ENCODE measurements at places on chromosomes 7 and 10.
A peak's percentile ranks its signal among the peaks of the same experiment; 100 is the strongest.

DNA sequence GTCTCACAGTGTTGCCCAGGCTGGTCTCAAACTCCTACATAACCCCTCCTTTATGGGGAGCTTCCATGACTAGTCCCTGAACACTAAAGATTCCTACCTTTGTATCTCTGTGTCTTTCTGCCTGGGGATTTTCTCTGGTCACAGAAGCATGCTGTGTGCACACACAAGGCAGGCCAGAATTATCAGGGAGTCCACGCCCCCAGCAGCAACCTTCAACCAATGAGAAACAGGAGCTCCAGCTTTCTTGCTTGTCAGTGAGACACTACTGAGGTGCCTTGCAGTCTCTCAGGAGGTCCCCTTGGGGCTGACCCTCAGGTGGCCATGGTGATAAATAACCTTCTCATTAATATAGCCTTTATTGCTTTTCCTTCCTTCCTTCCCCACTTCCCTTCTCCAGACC lies 45.1 kb upstream of the AUTS2 start:
- DNase-seq, result no peak

GRCh38 chr7:120334475-120334874 lies 61.5 kb downstream of the KCND2 start:
- DNase-seq, result no peak

DNA sequence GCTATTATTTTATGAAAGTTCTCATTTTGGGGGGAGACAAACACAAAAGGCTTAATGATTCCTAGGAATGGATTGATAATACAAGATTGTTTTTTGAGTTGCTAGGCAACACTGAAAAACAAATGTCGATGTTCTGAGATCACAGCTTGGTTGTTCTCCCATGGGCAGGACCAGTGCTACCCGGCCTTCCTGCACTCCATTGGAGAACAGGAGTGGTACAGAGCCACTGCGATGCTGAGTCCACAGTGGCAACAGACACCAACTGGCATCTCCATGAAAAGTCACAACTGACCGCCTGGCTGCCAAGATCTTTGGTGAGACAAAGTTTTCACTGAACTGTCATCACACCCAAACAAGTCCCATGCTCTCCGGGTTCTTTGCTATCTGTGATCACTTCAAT lies 68.9 kb upstream of the NMT2 start:
- DNase-seq, result no peak

DNA sequence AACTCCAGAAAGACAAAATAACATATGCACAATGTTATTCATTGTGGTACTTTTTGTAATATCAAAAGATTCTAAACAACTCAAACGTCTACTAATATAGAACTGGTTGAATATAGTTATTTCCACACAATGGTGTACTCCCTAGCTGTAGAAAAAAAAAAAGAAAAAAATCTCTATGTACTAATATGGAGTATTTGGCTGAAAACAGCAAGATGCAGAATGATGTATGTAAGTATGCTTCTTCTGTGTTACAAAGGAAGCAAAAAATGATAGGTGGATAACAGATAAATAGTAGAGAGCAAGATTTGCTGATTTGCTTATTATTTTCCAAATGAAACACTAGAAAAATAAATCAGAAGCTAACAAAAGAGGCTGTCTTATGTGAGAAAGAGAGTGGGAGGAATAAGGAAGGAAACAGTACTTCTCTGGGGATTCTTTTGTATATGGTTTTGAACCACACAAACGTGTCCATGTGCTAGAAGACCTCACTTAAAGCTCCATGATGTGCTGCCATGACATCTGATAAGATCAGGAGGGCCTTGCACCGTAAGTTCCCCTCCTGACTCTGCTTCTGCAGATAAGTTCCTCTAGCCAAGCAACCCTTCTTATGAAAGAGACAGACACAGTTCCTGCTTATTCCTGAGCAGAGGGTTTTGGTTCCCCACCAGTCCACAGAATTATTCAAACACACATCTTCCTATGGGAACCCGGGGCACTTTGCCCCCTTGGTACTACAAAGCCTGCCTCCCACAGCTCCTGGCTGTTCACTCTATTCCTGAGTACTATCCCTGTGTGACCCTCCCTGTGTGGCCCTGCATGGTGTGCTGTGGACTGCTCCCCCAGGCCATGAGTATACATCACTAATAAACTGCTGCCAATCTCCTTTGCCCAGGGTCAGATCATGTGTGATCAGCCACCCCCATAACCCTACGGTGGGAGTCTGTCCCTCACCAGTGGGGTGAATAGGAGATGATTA lies 159.1 kb downstream of the CCDC71L start:
- no peak for DNase-seq

GRCh38 chr10:80429521-80429973 lies 21.2 kb downstream of the PRXL2A start:
- peak; percentile 85 for DNase-seq

- no peak for DNase-seq
Measured at GRCh38 chr10:49379596-49380410, 16.1 kb downstream of the DRGX start.

DNA sequence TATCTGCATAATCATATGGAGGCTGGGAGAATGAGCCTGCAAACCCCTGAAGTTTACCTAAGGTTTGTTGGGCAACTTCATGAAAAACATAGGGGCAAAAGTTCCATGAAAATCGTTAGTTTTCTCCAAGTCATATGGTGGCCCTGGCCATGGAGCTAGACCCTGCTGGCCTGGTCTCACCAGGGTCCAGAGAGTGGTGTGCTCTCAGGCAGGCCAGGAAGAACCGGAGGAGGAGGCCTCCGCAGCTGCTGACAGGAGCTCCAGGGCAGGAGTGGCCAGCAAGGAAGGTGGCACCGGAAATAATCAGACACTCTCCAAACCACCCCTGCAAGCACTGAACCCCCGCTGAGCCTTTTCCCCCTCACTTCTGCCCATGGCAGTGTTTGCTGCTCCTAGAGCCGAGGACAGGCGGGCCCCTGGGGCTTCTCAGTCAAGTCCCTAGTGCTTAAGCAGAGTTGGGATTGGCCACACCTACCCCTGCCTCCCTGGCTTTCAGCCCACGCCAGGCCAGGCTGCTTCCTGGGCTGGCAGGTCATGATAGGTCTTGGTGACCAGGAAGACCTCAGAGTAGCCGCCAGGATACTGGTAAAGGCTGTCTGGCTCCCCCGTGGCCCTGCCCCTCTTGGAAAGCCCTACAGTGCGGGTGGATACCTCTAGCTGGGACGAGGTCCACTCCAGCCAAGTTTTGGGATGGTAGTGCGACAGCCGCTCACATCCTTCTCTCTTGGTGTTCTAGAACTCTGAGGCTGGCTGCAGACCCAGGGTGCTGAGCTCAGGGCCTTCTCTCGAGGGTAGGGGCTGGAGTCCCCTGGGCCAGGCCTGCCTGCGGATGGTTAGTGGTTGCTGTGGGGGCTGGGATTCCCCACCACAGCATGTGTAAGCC lies 242.8 kb downstream of the MGMT start:
- no peak for DNase-seq

- DNase-seq, result no peak
Measured at GRCh38 chr10:78800006-78800405, 268.8 kb upstream of the ZMIZ1 start.

DNA sequence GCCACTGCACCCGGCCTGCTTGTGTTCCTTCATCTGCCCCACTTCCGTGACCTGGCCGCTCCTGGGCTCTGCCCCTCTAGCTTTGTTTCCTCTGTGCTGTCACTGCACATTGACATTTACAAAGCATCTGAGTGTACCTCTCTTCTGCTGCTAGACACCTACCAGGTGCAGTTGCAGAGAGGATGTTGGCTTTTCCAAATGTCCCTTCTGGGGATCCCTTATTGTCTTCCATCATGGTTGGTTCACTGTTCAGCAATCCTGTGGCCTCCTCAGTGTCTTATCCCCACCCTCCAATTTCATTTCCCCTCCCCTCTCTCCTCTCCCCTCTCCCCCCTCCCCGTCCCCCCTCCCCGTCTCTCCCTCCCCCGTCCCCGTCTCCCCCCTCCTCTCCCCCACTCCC lies 13.8 kb downstream of the VWA2 start:
- no peak for DNase-seq

GRCh38 chr7:294440-295154 lies 4.6 kb downstream of the FOXL3 start:
- DNase-seq, result no peak

- no peak for DNase-seq
Measured at GRCh38 chr10:5047912-5048628, 44.4 kb upstream of the AKR1C2 start.

GRCh38 chr7:11078247-11078834 lies 104.7 kb downstream of the PHF14 start:
- no peak for DNase-seq

GRCh38 chr10:45280113-45280760 lies 35.2 kb downstream of the OR13A1 start:
- no peak for DNase-seq

DNA sequence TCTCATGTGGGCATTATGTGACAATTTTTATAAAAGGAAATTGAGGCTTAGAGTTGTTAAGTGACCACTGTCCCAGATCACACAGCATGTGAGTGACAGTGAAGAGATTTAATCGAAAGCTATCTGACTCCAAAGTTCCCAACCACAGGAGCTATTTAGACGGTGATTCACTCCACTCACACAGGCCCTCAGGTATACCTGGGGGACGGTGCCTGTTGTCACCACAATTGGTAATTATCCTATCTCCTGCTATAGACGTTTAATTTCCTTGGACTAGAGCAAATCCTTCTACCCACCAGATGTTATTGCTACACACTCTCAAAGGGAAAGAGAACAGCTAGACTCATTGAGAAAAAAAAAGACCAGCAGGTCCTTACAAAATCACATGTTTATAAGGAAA lies 145.5 kb downstream of the KLF6 start:
- DNase-seq, result peak; percentile 27

DNA sequence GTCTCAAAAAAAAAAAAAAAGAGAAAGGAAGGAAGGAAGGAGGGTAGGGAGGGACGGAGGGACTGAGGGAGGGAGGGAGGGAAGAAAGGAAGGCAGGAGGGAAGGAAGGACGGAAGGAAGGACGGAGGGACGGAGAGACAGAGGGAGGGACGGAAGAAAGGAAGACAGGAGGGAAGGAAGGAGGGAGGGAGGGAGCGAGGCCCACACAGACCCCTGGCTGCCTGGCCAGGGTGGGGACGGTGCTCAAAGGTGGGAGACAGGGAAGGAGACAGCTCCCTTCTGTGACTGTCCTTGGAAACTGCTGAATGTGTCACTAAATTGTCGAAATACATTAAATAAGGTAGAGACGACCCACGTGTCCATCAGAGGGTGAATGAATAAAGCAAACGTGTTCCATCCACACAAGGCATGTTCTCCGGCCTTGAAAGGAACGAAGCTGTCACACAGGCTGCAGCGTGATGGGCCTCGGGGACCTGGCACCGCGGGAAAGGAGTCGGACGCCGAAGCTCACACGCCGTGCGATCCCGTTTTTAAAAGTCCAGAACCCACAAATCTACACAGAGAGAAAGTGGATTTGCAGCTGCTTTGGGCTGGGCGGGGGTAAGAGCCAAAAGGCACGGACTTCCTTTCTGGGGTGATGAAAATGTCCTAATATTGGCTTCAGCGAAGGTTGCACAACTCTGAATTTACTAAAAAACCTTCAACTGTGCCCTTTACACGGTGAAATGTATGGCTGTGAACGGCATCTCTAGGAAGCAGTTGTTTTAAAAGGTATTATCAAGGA lies 23.3 kb downstream of the ADAP1 start:
- DNase-seq, result no peak

DNA sequence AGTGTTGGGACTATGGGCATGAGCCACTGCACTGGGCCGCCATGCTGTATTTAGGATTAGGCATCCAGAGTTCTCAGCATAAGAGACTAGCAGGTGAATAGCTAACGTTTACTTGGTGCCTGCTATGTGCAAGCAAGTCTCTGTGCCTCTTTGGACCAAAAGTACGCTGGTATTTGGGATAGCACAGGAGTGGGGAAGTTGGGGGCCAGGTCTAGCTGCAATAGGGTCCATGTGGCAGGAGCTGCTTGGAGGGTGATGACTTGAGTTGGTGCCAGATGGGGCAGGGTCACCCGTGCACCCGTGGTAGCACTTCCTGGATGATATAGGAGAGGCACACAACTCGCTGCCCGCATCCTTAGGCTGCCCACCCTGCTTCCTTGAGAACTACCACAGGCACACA lies 22.4 kb downstream of the NACAD start:
- DNase-seq, result no peak

GRCh38 chr7:114008696-114009095 lies 89.9 kb upstream of the PPP1R3A start:
- no peak for DNase-seq

GRCh38 chr7:111662386-111662785 lies 100.1 kb upstream of the IMMP2L start:
- no peak for DNase-seq

GRCh38 chr10:53697038-53697437 lies 924.5 kb upstream of the MBL2 start:
- DNase-seq, result no peak

DNA sequence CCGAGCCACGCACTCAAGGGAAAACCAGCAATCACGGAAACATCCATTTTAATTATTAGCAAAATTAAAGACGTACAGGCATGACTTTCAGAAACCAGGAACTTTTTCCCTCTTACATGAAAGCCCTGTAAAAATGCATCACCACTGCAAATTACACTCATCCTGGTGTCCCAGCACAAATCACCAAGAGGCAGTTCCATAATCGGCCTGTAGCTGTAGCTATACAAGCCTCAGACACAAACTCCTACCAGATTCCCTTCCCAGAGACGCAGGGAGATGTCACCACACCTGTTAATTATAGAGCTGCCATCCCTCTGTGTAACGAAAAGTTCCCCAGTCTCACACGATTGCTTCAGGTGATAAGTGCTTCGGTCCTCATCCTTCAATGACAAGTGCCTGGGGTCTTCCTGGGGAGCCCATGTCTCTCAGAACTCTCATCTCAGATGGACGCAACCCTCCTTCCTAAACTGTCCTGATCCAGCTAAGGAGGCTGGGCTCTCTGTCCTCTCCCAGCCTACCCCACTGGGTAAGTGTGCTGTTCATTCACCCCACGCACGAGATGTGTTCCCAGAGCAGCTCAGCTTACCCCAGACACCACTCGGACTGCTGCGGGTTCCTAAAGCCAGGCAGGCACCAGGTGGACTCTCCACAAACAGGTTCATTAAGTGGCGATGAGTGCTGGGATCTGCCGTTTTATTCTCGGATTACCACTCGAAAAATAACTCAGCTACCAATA lies 5.9 kb downstream of the FGFR2 start:
- DNase-seq, result no peak

GRCh38 chr7:141369422-141369821 lies 181.8 kb upstream of the AGK start:
- DNase-seq, result no peak

- no peak for DNase-seq
Measured at GRCh38 chr10:8321990-8322389, 267.5 kb downstream of the GATA3 start.

- no peak for DNase-seq
Measured at GRCh38 chr7:93890464-93891068, at the start of gene TFPI2. Gene TFPI2 (minus strand): TSS chr7:93890753. CDS start chr7:93890678, 75 bp downstream.

Measured in LoVo (cell line).